ENCODE measurements at places on chromosomes 13 and 19.

GRCh38 chr19:1263188-1263587 is 5.9 kb upstream of the CIRBP start:
- DNase-seq, result no peak

GRCh38 chr13:35700671-35701070 is 224.2 kb upstream of the MAB21L1 start:
- DNase-seq, result no peak

GRCh38 chr19:40584007-40584406 is 7.3 kb downstream of the SHKBP1 start:
- DNase-seq, result no peak

GRCh38 chr13:79212064-79212619 is 193.9 kb downstream of the RBM26 start:
- DNase-seq, result no peak

- DNase-seq, result no peak
Observed at GRCh38 chr19:55487924-55488687, at the start of gene SSC5D. Gene SSC5D (plus strand): TSS chr19:55488436. CDS start chr19:55488590, 154 bp downstream.
